ENCODE measurements at places on chromosomes 7 and 10.

DNA sequence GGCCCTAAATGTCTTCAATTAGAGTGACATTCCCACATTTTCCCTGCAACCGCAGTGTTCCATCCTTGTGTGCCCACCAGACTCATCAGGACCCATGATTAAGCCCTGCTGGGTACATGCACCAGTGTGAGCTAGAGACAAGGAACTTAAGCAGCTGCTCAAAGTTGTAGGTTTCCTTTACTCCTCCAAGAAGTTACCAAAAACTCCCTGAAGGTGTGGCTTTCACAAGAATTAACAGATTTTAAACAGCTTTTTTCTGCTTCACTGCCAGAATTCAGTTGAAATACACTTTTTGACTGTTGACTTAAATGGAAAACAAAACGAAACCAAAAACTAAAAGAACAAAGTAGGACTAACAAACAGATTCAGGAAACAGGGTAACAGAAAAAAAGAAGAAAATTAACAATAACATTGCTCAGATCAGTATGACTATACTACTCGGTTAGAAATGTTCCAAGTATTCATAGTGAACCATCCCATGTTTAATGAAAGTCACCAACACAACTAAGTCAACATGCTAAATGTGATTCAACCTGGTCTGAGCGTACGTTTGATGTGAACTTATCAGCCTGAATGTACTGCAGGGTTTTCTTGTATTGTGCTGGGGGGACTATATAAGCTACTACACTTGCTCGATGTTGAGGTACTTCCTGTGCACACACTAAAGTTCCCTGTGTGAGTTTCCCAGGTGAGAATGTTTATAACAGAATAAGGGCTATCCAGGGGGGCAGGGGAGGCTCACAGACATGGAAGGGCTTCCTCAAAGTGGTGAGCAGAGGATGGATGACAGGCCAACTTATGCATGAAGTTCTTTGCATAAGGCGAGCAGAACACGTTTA lies 22.2 kb downstream of the SLC37A3 start:
- no peak for DNase-seq

DNA sequence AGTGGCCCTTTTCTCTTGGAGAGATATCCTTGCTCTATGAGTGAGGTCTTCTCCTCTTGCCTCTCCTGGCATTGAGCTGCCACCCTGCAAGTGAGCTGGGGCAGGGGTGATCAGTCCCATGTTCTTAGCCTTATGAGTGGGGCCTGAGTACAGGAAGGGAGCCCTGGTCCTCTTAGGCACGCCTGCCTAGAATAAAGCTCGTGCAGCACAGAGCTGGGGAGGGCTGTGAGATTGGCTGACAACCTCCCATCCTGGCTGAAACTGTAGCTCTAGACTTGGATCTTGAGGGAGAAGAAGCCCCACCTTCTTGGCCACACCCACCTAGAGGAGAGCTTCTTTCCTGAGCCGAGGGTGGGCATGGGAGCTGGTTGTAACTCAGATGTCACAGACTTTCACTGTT lies 305.0 kb upstream of the ZNF32 start:
- no peak for DNase-seq

DNA sequence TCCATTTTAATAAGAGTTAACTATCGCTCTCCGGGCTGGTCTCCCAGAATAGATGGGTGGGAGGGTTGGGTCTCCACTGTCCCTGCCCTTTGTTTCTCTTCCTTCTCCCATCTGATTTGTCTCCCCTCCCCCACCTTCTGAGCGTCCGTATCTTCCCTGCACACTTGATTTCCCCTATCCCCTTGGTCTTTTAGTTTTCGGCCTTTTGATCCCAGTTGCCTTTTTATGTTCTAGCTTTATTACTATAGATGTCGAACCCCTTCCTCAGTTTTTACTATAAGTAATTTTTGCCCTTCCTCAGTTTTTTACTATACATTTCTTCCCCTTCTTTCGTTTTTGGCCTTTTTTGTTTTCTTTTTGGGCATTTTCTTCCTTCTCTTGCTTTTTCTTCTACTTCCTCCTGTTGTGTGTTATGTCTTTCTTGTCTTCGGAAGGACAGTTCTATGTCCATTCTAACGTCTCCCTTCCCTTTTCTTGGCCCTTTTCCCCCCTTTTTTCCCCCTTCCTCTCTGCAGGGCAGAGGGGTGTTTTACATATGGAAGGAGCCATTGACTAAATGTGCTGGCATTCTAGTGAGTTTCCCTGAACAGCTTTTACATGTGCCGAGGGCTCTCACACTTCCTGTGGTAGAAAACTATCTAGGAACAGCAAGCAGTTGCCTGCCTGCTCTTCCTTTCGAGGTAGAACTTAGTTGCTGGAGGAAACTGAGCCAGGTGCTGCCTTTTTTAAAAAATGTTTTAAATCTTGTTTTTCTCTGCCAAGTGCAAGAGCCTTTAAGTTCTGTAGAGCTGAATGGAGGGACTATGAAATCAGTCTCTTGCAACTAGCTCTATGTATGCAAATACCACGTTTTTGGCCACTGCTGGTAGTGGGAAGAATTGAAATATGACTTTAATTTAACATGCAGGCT lies 2.8 kb downstream of the TET1 start:
- peak; percentile 61 for DNase-seq

GRCh38 chr7:101558742-101559325 lies 70.3 kb downstream of the MYL10 start:
- DNase-seq: no peak

- no peak for DNase-seq
Observed at GRCh38 chr7:131508754-131509486, 47.5 kb downstream of the PODXL start.

- DNase-seq: no peak
Observed at GRCh38 chr10:71457908-71458307, 61.2 kb downstream of the CDH23 start.

DNA sequence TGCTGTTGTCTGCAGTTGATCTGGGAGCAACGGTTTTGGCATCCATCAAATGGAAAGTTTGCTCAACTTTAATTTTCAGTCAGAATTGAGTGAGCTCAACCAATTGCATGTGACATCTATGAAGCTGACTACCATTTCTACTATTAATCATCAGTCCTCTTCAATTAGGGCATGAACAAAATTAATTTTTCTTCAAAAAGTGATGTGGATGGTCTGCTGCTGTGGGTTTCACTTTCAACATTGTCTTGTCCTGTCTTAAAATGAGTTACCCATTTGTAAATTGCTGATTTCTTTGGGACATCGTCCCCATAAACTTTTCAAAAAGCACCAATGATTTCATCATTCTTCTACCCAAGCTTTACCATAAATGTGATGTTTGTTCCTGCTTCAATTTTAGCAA lies 176.7 kb upstream of the LRRN3 start:
- DNase-seq: no peak

- DNase-seq: no peak
Observed at GRCh38 chr7:66873476-66873875, 47.5 kb upstream of the TMEM248 start.

DNA sequence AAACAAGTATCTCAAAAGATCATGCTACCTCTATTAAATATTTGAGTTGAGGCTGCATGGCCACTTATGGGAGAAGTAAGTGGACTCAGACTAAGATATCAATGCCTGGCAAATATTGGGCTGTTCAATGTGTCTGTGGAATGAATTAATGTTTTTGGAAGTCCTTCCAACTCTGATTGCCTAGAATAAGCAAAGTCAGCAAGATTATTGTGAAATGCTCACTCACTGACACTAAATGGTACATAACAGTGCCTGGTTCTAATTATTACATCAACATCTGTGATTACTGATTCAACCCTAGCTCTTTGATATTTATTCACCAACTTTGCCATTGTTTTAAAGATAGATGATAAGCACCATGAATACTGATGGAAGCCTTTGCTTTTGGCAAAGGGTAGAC lies 45.5 kb upstream of the HDAC9 start:
- no peak for DNase-seq

DNA sequence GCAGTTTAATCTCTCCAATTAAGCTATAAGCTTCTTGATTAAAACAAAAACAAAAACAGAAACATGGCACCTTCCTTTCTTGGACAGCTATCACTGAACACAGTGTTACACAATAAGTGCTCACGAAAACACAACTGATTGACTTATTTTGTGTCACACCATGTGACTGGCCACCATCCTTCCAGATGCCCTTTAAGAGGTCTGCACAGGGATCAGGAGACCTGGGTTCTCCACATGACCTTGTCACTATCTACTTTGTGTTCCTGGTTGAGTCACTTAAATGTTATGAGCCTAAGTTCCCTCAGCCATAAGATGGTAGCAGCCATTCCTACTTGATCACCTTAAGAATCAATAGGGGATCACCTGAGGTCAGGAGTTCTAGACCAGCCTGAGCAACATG lies 120.1 kb downstream of the HIPK2 start:
- no peak for DNase-seq

DNA sequence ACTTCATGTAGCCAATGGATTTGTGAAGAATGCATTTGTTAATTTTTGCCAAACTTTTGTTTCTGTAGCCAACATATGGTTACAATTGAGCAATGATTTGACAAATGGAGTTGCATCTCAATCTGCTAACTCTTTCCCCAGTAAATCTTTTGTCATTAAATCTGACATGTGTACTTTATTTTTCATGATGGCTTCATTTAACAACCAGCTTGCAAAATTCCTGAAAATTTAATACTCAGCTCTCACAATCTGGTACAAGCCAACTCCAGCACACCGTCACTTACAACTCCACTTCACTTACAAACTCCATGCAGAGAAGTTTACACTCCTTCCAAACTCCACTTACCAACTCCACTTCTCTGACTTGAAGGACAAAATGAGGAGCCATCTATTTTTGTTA lies 26.5 kb upstream of the HIBADH start:
- DNase-seq: no peak

DNA sequence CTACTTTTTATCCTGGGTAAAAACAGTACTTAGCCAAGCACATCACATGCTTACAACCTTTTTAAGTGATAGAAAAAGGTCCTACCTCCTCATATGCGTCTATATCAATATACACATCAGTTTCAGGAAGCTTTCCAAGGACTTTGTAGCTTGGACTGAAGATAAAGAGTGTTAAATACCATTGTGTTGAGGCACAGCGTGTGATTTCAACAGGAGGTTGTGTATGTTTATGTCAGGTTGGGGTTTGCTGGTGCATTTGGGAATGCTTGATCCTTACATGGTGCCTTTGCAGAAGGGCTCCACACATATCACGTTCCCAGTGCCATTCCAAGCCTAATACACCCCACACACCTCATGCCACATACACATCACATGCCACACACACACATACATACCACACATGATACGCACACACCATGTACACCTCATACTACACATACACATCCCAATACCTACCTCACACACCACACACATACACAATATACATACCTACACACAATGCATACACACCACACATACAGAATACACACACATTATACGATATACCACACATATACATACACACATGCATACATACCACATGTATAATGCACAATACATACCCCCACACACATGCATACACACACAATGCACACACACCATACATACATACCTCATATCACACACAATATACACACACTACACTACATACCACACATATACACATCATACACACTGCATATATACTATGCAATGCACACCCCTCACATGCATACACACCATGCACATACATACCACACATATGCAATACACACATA lies 33.1 kb downstream of the PSMC2 start:
- DNase-seq: no peak

GRCh38 chr10:121519901-121520493 lies 78.2 kb downstream of the FGFR2 start:
- DNase-seq: no peak

GRCh38 chr10:50452603-50453002 lies 171.2 kb downstream of the SGMS1 start:
- no peak for DNase-seq

GRCh38 chr10:25758041-25758457 lies 176.0 kb upstream of the MYO3A start:
- peak; percentile 93 for DNase-seq

GRCh38 chr7:234051-234707 lies 41.8 kb downstream of the FAM20C start:
- DNase-seq: no peak

GRCh38 chr7:29102558-29103151 lies 43.7 kb downstream of the CPVL start:
- peak; percentile 66 for DNase-seq

GRCh38 chr10:93457511-93457910 lies 24.6 kb downstream of the MYOF start:
- DNase-seq: no peak

DNA sequence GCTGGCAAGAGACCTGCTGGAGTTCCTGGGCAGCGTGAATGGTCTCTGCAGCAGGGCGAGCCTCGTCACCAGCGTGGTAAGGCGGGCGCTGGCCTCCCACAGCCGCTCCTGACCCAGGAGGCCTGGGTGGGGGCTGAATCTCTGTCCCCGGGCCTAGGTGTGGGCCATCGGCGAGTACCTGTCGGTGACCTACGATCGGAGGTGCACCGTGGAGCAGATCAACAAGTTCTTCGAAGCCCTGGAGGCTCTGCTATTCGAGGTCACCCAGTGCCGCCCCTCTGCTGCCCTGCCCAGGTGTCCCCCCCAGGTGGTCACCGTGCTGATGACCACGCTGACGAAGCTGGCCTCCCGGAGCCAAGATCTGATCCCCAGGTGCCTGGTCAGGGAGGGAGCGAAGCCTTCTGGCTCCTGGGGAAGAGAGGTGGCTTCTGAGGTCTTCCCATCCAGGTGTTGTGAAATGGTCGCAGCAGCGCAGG lies 15.1 kb downstream of the AP5Z1 start:
- no peak for DNase-seq

- no peak for DNase-seq
Observed at GRCh38 chr10:129098517-129098916, 368.5 kb upstream of the MGMT start.
